ENCODE measurements at places on chromosomes 2 and 18. TPM values are rescaled to one million over a fixed set of nuclear protein-coding genes. Genes with fewer than 3 reads are reported as not detected.

GRCh38 chr18:33579349-33580215 is 1.6 kb downstream of the ASXL3 start:
- no peak for DNase-seq

Gene SCN3A
- not detected for total RNA-seq

- no peak for DNase-seq
These were observed 475.6 kb upstream of the TNP1 start for GRCh38 chr2:217335341-217335966.

DNA sequence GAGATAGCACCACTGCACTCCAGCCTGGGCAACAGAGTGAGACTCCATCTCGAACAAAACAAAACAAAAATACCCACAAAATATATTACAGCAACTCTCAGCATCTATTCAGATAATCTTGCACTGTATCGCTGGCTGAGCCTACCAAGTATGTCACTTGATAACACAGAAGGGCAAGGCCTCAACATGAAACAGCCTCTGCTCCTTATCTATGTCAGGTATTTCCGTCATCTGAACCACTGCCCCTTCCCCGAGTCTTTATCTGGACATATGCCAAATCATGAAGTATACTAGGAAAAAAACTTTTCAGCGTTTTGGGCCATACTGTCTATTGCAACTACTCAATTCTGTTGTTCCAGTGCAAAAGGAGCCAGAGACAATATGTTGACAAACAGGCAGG is 17.7 kb downstream of the PDIA6 start:
- no peak for DNase-seq

Gene UBR3
- 32.1 TPM for total RNA-seq

Measured in CD4-positive, alpha-beta T cell (primary cell).